Stimulated activated CD8-positive, alpha-beta memory T cell treated with anti-CD3 and anti-CD28 coated beads, Interleukin-4, amount 100 ng/mL, for 48 hours (primary cell): ENCODE measurements at places on chromosomes 1 and 21.

- DNase-seq: no peak
Observed at GRCh38 chr1:234525099-234525799, 46.3 kb upstream of the TARBP1 start.

GRCh38 chr21:46598581-46599572 is 6.0 kb downstream of the S100B start:
- no peak for DNase-seq

DNA sequence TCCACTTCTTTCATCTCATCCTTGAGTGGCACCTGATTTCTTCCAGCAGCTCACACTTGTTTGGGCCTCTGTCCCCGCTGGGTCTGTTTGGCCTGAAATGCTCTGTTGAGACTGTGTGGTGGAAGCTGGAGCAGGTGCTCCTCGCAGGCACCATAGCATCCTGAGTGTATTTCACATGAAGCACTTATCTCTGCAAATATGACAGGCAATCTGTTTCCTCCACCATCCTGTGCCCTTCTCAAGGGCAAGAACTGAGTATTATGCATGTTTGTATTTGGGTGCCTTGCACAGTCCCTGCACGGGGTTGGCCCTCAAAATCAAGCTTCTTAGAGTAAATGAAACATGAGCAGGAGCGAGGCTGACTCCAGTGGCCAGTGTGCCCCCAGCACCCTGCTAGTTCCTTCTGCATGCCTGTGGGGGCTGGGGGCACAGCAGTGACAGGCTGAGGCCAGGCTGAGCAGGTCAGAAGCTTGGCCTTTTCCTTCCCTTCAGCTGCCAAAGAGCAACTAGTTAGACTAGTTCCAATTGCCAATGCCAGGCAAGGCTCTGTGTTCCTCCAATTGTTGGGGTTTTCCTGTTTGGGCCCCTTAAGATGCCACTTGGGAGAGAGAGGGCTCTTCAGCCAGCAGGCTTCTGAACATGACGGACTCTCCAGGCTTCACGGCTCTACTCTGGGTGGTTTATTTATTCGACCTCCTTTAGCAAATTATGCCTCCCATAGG is 129.6 kb upstream of the ATP1A1 start:
- no peak for DNase-seq

DNA sequence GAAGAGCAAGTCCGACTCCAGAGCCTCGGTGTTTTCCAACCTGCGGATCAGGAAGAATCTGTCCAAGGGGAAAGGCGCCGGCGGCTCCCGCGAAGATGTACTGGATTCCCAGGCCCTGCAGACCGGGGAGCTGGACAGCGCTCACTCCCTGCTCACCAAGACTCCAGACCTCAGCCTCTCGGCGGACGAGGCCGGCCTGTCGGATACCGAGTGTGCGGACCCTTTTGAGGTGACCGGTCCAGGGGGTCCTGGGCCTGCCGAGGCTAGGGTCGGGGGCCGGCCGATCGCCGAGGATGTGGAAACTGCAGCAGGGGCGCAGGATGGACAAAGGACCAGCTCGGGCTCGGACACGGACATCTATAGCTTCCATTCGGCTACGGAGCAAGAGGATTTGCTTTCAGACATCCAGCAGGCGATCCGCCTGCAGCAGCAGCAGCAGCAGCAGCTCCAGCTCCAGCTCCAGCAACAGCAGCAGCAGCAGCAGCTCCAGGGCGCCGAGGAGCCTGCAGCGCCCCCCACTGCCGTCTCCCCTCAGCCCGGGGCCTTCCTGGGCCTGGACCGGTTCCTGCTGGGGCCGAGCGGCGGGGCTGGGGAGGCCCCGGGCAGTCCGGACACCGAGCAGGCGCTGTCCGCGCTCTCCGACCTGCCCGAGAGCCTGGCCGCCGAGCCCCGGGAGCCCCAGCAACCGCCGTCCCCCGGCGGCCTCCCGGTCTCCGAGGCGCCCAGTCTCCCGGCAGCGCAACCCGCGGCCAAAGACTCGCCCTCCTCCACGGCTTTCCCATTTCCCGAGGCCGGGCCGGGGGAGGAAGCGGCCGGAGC is 827 bp downstream of the FMN2 start:
- no peak for DNase-seq

GRCh38 chr1:85295654-85296053 is 19.2 kb upstream of the BCL10 start:
- no peak for DNase-seq

- DNase-seq: no peak
Observed at GRCh38 chr1:155293086-155293749, 8.0 kb downstream of the PKLR start.

DNA sequence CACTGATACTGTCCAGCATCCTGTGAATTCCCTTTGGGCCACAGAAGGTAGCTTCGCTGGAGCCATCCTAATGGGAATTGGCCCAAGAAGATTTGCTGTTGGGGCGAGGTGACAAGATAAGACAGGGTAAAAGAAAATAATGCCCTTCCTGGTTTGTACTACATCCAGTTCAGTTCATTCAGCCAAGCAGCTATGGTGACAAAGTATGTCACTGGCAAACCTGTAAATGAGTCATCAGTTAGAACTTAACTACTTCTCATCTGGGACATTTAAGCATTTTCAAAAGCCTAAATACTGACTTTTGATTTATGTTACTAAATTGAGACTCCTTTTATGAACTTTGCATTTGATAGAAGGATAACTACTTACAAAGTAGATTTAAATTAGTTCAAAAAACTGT is 54.2 kb downstream of the WDR64 start:
- DNase-seq: no peak

DNA sequence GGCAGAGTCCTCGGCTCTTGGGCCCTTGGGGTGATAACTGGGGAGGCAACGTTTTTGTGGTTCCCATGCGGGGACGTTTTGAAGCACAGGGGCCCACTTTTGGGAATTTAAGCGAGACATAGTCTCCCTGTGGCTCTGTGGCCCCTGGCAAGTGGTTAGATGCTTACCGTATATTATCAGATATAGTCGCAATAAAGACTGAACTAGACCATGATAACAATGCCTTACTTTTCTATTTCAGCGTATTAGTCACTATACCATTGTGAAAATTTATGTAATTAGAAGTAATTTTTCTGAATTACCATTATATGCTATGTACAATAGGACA is 538 bp upstream of the RCAN1 start:
- DNase-seq: no peak

DNA sequence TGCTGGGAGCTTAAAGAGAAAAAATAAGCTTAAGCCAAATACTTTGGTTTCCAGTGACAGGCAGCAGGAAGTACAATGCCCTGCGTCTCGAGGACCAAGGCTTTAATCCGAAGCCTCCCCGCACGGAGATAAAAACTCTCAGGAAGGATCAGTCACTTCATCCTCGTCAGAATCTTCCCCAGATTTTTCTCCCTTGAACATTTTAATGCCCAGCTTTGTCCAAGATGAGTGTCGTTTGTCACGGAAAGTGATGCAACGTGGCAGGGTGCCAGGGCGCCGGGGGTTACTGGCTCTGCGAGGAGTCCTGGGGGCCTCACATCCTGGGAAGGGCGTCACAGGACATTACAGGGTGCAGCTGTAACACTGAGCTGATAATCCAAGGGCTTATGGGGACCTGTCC is 25.2 kb upstream of the PCBP3 start:
- DNase-seq: peak; percentile 19

DNA sequence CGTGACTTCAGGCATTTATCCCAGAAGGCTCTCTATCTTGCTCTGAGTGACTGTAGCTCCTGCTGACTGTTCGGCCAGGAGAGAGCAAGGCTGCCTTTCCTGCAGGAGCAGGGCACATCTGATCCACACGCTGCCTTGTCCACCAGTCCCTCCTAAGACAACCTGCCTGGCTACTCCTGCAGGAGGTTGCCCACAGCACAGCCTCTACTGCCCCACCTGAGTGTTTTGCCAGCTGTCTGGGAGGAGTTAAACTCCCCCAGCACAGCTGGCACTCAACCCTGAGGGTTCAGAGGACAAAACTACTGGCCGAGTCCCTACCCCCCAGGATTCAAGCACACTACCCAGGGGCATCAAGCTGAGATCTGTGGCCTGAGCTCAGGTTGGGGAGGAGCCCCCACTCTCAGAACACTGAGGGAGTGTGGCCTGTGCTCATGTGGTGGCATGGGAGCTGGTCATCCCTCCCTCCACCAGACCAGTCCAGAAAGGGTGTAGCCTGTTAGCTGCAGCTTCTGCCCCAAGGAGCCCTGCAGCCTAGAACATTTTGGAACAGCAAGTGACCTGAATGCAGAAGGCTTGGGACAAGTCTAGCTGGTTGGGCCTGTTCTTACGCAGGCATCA is 237.3 kb downstream of the SLC44A5 start:
- no peak for DNase-seq

DNA sequence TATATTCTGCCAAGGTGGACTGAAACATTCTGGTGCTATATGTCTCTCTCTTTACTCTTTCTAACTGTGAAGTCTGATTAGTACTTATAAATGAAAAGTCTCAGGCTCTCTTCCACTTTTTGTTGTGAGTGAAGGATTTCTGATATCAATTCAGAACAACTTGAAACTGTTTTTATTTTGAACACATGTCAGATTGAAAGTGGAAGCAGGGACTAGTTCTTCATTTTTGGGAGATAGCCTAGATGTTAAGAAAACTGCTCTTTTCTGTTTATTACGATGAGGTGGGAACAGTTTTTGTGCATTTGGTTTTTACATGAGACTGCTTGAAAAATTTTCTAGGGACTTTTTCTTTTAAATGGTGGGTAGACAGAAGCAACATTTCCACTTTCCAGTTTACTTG is 14.5 kb upstream of the GBP3 start:
- DNase-seq: no peak

GRCh38 chr1:174116042-174116441 is 43.3 kb upstream of the RABGAP1L start:
- DNase-seq: no peak
